CD14-positive monocyte (primary cell): ENCODE measurements at places on chromosomes 2 and 18.

GRCh38 chr2:60352491-60353405 is 200.7 kb downstream of the BCL11A start:
- no peak for DNase-seq

DNA sequence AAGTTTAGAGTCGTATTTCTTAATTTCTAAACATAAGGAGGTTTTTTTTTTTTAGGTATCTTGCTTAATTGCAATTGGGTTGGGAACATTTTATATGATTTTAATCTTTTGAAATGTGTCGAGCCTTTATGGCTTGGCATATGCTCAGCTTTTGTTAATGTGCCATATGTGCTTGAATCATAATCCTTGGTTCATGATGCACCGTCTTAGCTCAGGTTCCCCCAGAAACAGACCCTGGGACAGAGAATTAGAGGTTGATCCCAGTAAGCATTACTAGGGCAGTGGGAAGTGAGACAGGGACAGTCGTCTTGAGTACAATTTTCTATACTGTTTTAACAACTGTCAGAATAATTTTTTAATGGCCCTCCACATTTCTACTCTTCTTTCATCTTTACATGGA is 9.3 kb downstream of the CHCHD5 start:
- no peak for DNase-seq

DNA sequence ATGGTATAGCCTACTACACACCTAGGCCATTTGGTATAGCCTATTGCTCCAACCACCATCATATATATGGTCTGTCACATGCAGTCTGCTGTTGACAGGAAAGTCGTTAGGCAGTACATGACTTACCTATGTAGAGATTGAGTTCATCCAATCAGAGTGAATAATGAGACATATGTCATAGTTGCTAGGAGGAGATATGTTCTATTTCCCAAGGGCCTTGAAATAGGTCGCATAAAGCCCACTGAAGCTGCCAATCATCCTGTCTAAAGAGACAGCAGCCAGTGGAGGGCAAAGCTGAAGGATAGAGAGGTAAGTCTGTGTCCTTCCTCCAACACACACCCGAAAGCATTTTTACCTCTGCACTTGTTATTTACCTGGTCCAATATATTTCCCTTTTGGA is 263.4 kb downstream of the PTPRM start:
- no peak for DNase-seq

DNA sequence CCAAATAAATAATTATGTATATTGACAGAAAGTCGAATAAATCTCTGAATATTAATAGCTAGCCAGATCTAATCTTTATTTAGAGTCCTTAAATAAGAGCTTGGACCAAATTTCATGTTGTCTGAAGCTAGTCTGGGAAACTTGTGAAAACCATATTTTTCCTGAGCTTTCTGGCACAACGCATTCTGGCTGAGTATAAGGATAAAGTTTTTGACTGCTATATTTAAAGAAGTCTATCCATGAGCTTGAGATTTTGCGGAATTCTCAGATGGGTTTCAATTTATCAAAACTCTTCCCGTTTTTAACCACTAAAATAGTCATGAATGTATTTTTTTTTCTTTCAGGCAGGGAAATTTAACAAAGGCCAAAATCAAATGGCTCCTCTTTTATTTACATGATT is 23.8 kb downstream of the FAP start:
- no peak for DNase-seq

DNA sequence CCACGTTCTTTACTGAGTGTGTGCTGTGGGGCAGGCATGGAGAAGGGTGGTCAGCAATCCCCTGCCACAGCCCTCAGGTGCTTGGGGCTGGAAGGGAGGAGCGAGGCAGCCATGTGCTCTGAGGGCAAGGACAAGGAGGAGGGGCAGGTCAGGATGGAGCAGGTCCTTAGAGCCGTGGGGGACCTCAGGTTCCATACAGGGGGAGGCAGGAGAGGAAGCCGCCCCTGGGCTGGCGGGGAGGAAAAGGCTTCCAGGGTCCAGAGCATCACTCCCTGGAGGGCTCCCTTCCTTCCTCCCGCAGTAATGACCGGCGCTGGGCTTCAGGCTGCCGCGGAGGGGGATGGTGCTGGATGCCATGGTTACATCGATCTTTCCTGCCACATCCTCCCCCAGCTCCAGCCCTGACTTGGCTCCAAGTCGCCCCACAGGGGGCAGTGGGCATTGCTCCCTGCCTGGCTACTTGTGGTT is 6.6 kb downstream of the GAREM2 start:
- no peak for DNase-seq

GRCh38 chr18:51068105-51068504 is 38.1 kb downstream of the SMAD4 start:
- DNase-seq = no peak

DNA sequence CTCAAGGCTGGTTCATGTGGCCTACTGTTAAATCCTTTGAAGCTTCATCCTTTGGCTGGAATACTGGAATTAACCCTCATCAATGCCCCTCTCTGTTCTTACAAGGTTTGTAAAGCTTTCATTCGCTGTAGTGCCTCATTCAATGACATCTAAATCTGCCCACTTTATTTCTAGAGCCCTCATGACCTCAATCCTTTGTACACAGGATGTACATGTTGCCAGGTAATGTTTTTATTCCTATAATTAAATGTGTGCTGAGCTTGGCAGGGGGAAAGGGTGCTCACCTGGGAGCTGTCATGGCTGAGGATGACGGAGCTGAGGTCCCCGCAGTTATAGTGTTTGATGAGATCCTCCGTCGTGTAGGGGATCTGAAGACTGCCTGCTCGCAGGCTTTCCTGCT is 39.3 kb downstream of the TRABD2A start:
- no peak for DNase-seq

DNA sequence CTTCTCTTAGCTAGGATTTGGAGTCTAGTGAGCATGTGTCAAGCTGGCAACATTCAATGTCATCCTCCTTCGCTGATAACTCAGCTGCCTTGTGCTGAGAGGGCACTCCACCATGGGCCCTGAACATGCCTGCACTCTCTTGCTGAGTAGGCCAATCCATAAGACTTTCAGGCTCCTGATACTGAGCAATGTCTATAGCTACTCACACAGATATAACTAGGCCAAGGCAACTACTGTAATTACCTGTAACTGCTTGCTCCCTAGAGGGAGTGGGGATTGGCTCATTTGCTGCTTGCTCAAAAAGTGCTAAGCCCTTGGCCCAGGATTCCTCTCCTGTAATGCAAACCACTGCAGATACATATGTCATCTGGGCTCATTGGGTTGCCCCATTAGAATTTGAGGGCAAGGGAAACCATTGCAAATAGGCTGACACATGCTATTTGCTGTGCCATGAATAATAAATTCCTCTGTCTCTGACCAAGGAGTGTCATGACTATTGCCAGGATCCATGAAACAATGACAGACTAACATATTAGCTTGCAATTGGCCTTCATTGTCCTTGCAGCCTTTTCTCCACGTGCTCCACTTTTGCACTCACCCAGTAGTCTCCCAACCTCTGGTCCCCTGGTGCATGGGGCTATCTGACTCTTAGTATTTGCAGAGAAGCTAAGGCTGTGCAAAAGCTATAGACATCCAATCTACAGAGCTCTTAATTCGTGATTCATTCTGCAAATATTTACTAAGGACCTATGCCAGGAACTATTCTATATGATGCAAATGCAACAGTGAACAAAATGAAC is 36.9 kb upstream of the BMPR2 start:
- DNase-seq = no peak

DNA sequence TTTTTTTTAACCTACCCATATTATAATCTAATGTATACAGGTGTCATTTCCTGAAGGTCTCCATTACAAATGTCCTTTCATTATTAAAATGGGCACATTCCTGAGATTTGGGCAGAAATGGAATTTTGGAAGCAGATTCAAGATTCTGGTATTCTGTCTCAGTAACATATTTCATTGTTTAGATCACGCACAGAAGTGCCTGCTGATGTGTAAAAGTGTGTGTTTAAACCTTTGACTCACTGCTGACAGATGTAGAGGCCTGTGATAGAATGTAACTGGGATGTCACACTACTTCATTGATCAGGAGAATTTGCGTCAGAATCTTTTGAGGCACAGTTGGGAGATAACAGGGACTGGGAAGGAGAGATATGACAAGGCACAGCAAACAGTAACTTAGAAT is 276.8 kb upstream of the EPAS1 start:
- DNase-seq = no peak

DNA sequence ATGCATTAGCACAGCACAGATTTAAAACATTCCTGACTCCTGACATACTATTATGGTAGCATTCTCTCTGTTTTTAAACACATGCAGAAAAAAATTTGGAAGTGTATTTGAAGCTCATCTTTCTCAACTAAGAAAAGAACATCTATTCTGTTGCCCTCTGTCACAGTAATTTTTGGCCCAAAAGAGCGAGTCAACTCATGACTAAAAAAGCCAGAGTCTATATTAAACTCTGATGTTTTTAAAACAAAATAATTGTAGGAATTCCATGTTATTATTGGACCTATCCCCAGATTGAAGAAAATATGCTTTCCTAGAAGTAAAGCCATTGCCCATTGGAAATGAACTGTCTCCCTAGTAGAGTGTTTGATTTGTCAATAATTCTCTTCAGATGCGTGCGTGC is 96.7 kb downstream of the CRIM1 start:
- no peak for DNase-seq

GRCh38 chr2:61633250-61633649 is 95.1 kb upstream of the XPO1 start:
- no peak for DNase-seq

- DNase-seq = no peak
These were observed 152.6 kb upstream of the FSHR start for GRCh38 chr2:49306925-49307324.

- no peak for DNase-seq
These were observed 56.9 kb downstream of the SLC38A11 start for GRCh38 chr2:164898475-164898874.

DNA sequence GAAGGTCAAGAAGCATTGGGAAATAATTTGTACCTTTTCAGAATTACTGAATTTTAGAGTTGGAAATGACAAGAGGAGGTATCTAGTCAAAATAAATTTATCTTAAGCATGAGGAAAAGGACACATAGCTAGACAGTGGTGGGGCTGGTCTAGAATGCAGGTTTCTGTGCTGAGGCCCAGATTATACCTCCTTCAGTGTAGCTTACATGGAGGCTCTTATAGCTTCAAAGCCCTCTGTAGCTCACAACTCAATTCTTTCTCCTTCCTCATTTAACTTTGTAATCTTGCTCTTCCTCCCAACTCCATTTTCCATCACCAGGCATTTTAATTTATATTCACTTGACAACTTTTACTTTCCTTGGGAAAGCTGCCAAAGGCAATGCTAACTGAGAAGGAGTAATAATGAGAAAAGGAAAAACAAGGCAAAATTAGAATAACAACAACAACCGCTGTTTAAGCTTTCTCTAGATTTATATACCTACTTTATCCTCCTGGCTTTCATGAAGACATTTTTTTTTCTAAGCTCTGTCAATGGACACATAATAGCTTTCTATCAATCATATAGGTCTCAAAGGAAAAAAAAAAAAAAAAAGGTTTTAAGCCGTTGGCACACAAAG is 58.5 kb downstream of the CLHC1 start:
- DNase-seq = no peak

GRCh38 chr2:187986390-187987105 is 305.1 kb upstream of the GULP1 start:
- no peak for DNase-seq

GRCh38 chr2:175048275-175048674 is 43.1 kb upstream of the CHN1 start:
- DNase-seq = no peak

DNA sequence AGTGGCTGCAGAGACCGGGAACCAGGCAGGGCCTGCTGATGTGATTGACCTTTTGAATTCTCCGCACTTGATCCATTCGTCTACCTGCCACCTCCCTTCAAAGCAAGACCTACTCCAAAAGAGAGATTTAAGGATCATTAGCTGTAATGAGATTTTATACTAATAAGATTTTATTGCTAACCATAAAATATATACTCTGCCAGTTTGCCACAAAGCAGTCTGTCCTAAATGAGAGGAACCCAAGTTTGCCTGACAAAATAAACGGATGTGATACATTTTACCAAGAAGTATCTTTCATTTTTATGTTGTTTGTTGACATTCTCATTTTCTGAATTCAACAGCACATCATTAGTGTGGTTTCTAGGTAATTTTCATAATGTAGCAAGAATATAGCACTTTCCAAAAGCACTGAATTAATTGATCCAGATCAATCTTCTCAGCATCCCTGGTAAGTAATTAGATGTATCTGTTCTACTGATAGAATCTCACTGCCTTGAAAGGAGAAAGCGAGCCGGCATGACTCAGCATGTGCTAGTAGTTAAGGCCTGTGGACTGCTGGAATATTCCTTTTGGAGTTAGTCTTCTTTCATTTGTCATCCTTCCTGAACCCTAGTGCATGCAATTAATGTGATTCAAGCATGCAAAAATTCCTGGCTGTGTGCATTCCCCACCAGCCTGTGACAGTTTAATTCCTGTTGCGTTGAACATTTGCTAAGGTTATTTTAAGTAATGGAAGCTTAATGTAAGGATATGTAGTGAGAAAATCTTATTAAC is 128.5 kb downstream of the ARL6IP6 start:
- no peak for DNase-seq

DNA sequence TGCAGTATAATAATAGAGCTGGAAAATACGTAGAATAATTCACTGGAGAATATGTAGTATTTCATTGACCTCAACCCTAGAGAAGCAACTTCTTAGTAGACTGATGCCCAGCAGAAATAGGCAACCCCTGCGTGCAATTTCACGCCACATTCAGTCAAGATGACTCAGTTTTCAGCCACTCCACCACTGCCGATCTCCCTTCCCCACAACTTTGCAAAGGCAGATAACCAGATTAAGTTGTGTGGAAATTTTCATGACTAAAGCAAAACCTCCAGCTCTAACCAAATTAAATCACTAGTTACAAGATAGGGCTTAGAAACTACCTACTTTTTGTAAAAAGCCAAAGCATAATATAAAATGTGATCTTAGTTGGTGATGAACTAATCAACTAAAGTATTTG is 63.3 kb upstream of the STK17B start:
- DNase-seq = peak; percentile 61

DNA sequence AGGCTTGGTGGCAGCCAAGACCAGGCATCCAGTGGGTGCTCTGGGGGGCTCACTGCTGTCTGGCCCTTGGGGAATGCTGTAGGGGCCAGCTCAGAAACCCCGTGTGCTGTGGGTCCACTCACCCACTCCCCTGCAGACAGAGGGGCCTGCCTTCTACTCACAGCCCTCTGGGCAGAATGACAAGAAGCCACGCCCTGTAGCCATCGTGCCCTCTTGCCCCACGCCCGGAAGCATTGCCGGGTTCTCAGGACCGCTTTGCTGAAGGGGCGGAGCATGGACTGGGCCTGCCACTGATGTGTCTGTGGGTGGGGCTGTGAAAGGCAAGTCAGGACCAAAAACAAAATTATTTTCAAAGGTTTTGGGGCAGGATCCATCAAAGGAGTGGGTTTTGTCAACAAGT is 27.8 kb downstream of the GLI2 start:
- no peak for DNase-seq
